NB4 (cell line): ENCODE measurements at places on chromosomes 1 and 21.

DNA sequence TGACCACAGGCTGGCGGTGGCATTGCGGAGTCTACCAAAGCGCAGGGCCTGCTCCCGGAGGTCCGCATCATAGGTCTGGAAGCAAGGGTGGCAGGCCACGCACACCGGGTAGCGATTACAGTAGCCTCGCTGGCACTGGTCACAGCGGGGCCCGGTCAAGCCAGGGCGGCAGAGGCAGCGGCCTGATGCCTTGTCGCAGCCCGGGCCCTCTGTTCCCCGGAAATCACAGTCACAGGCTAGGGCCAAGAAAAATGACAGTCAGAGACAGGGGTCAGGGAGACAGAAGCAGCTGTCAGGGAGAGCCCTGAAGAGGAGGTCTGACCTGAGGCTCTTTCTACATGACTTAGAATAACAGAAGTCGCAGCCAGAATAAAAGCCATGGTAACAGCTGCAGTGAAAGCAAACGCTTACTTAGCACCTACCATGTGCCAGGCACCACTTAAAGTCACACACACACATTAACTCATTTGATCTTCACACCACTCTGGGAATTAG is 26.4 kb downstream of the LAMB3 start:
- DNase-seq: no peak

- DNase-seq: no peak
Measured at GRCh38 chr1:85683292-85684025, 24.8 kb downstream of the ZNHIT6 start.

DNA sequence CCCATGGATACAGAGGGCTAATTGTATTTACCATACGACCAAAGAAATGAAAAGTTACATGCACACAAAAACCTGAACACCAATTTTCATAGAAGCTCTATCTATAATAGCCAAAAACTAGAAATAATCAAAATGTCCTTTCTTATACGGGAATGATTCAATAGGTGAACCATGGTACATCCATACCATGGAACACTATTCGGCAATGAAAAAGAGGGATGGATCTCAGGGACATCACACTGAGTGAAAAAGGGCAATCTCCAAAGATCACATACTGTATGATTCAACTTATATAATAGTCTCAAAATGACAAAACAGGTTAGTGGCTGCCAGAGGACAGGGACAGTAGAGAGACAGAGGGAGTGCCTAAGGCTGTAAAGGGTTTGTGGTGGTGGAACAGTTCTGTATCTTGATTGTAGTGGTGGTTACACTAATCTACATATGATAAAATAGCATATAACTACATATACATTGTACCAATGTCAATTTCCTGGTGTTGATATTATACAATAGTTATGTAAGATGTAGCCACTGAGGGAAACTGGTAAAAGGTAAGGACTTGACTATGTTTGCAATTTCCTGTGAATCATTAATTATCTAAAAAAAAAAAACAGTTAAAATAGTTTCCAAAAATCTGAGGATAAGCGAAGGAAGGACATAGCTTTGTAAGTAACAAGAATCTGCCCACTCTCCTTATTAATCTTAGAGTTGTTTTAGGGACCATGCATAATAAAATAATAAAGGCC is 3.7 kb downstream of the RSBN1 start:
- peak; percentile 30 for DNase-seq

DNA sequence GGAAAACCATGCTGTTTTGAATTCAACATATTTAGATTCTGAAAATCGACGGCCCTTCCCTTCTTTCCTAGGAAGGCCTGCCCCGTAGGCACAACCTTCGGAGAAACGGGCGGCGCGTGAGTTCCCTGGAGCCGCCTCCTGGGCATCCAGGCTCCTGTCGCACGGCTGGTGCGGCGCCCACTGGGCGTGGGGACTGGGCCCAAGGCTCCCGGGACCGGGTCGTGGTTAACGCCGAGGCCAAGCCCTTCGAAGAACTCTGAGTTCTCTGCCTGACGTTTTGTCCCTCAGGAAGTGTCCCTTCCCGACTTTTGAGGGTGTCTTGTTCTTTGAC is 19.2 kb upstream of the TBX15 start:
- no peak for DNase-seq

DNA sequence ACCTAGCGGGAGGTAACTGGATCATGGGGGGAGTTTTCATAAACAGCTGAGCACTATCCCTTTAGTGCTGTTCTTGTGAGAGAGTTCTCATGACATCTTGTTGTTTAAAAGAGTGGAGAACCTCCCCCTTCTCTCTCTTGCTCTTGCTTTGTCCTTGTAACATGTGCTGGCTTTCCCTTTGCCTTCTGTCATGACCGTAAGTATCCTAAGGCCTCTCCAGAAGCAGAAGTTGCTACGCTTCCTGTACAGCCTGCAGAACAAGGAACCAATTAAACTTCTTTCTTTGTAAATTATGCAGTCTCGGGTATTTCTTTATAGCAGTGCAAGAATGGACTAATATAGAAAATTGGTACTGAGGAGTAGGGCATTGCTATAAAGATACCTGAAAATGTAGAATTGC is 515.6 kb downstream of the NEGR1 start:
- peak; percentile 33 for DNase-seq

- no peak for DNase-seq
Measured at GRCh38 chr1:177732178-177732577, 237.7 kb downstream of the SEC16B start.

DNA sequence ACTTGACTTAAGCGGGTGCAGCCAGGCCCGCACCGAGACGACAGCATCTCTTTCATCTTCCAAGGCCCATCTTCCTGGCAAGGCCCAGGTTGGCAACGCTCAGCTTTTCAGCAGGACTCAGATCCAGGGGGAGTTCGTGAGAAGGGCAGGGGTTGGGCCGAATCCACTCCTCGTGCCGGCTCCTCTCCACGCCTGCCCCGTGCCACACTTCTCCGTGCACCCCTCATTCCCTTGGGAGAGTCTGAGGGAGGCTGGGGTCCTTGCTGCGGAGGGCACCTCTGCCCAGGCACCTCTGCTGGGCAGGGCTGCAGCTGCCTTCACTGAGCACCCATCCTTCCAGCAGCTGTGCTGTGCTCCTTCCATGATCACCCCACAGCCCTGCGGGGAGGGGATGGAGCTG is 22.3 kb downstream of the PRDM16 start:
- no peak for DNase-seq

- DNase-seq: peak; percentile 69
Measured at GRCh38 chr1:9455487-9456234, 83.6 kb upstream of the SLC25A33 start.
